ENCODE measurements at places on chromosomes 5 and 9. TPM values are rescaled to one million over a fixed set of nuclear protein-coding genes. Genes with fewer than 3 reads are reported as not detected.

LRRC14B gene
- total RNA-seq = not detected

CDH9 gene
- not detected for total RNA-seq

F2RL2 gene
- 55.6 TPM for total RNA-seq

SLC35A4 gene
- 75.9 TPM for total RNA-seq

BHMT gene
- not detected for total RNA-seq

- DNase-seq = no peak
Measured at GRCh38 chr9:129627556-129628440, 1.8 kb downstream of the NTMT1 start.

GRCh38 chr9:22170556-22170955, 161.5 kb upstream of the CDKN2B start:
- DNase-seq = no peak

All from HFFc6 (cell line).